ENCODE measurements at places on chromosomes 5 and 9.

DNA sequence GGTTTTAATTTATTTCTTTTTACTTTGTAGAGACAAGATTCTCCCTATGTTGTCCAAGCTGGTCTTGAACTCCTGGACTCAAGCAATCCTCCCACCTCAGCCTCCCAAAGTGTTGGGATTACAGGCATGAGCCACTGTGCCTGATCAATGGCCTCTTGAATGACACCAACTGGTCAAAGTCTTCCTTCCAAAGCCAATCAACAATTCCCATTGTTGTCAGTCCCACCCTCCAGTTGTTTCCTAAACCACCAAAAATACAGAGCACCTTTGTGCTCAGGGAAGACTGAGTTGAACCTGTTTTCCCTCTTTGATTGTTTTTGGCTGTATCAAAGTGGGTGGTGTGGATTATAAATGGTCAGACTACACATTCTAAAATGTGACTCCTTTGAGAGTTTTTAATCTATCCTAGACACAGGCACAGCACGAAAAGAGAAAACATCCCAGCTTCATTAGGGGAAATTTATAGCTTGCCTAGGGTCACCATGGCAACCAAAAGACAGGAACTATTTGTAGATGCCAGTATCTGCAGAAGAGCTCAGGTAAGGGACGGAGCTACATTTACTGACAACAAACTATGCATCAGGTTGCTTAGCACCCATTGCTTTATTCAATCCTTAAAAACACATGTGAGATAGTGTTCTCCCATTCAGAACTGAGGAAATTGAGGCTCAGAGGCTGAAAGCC is 27.6 kb upstream of the ATP6V1G1 start:
- no peak for DNase-seq

GRCh38 chr5:56668996-56669395 is 146.4 kb upstream of the MAP3K1 start:
- DNase-seq: no peak

DNA sequence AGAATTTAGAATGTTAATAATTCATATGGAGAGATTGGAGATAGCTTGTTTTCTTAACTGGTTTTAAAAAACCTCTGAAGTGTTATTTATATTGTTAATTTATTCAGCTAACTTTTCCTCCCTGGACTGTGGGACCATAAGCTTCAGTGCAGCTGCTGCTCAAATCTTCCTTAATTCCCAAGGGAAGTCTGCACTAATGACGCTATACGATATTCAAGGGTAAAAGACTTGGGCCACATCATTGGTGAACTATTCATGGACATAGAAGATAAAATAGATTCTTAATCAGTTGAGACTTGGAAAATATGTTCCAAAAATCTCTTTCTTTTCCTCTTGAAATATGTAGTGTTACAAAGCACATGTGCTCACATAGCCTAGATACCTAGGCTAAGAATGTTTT is 31.1 kb upstream of the GAS1 start:
- no peak for DNase-seq

DNA sequence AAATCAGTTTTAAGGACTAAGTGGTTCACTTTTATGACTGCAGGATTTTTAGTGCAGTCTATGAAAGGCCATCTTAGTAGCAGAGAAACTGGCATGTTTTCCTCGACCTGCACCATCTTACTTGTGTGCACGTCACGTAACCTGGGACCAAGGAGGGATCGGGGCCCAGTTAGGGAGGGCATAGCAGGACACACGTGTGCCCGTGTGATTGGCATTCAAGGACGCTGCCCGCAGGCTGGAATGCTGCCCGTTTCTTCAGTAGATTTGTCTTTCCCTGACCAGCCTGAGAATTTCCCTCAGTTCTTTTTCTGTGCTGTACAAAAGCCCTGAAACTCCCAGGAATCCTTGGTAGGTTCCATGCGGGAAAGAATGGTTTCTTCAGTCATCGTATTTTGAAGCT is 196.3 kb downstream of the TRIO start:
- no peak for DNase-seq

GRCh38 chr5:22102823-22103359 is 750.3 kb downstream of the CDH12 start:
- no peak for DNase-seq
